ENCODE measurements at places on chromosomes 6 and 20.

GRCh38 chr6:39812496-39812852 lies 20.3 kb downstream of the DAAM2 start:
- DNase-seq, result no peak

DNA sequence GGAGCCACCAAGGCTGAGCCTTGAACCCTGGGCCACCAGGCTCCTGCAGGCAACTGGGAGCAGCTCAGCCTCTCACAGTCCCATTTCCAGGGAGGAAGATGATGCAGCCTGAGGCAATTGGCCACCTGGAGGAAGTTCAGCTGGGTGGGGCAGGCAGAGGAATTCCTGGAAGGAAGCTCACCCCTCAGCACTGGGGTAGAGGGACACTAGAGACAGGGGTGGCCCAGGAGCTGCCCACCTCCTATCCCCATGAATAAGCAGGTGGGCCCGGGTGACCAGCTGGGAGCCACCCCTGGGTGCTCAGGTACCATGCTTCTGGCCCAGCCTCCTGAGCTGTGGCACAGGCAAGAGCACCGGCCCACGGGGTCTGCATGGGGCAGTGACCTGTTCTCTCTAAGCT lies 3.6 kb upstream of the HSPA12B start:
- no peak for DNase-seq

- DNase-seq, result no peak
Observed at GRCh38 chr20:57402206-57403125, 11.3 kb downstream of the RBM38 start.

GRCh38 chr6:5423251-5423650 lies 161.9 kb downstream of the FARS2 start:
- no peak for DNase-seq

- no peak for DNase-seq
Observed at GRCh38 chr20:23129891-23130621, 43.9 kb upstream of the CD93 start.

DNA sequence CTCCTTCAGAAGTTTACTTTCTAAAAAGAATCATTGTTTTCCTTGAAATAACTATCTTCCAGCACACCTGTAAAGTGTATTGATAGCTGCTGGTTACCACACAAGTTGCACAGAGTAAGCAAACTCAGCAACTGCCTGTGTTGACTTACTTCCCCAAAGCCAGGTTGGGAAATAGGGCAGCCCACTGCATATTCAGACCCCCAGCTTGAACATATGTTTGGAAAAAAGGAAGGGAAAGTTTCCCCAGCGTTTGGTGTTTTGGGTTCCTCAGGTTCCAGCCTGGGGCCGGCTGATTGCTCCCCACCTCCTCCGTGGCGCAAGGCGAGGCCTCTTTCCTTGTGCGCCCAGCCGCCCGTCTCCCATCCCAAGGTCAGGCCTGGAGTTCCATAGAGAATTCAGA lies 70.1 kb upstream of the QKI start:
- no peak for DNase-seq

- no peak for DNase-seq
Observed at GRCh38 chr6:134686071-134686470, 263.8 kb downstream of the ALDH8A1 start.

DNA sequence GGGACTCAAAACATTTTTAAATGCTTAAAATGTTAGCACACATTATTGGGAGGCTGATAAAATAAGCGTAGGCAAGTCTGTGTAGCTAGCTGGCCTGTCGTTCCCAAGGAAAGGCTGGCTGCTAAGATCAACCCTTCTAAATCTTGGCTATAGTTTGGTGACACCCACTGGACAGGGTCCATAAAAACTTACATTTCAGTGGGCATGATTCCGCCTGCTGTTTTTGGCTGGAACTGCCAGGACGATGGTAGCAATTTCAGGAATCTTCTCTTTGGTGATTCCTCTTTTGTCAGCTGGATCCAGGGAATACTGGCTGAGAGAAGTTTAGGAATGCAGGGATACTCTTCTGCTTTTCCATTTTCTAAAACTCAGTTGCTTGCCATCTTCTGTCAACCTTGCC lies 162.2 kb downstream of the NKAIN2 start:
- no peak for DNase-seq

GRCh38 chr20:54029176-54029575 lies 41.2 kb downstream of the BCAS1 start:
- DNase-seq, result no peak

- DNase-seq, result no peak
Observed at GRCh38 chr6:54876871-54877270, 30.3 kb downstream of the FAM83B start.

DNA sequence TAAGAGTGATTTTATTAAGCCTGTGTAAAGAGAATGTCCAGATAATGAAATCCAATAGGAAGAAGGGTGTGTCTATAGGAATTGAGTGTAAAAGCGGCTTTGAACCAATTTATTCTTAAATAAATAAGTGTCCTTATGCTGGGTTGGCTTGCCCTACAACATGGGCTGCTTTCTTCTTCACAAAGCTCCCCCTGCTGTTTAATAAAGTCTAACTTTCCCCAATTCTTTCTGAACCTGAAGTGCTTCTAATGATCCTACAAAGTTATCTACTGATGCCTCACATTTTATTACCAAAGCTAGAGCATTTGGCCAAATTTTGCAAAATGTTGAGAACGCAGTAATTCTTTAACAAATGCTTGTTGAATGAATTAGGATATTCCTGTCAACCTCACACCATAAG lies 36.3 kb upstream of the SIRT5 start:
- no peak for DNase-seq

DNA sequence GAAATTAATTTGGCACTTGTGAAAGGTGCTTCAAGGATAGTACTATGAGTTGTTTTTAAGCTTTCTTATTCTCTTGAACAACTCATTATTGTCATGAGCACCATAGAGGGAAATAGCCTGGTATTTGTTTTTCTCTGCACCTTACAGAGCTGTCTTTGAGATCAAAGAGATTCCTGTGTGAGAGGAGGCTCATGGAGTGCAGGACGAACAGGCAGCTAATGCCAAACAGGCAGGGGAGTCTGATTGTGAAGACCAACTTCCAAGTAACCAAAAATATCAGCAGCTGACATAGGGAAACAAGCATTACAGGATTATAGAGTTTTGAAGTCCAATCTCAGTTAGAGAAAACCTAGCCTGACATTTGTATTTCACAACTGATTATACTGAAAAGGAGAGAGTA lies 110.6 kb upstream of the TENT5A start:
- no peak for DNase-seq

GRCh38 chr6:143337201-143337949 lies 113.1 kb downstream of the ADAT2 start:
- peak; percentile 24 for DNase-seq

DNA sequence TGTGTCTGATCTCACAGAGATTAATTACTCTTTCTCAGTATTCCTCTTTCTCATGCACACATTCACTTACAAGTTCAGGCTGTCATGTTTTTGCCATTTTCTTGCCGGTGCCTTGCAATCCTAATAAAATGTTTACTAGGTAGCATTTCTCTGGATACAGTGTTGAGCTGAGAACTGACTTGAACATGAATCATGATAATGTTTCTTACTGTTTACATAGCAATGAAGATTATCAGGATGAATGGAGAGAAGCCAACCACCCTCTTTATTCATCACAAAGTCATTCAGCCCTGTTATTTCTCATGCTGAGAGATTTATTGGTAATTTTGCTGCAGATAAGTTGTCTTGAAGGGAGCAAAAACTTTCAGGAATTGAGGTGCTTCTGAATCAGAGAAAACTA lies 185.5 kb upstream of the ECI2 start:
- DNase-seq, result no peak

DNA sequence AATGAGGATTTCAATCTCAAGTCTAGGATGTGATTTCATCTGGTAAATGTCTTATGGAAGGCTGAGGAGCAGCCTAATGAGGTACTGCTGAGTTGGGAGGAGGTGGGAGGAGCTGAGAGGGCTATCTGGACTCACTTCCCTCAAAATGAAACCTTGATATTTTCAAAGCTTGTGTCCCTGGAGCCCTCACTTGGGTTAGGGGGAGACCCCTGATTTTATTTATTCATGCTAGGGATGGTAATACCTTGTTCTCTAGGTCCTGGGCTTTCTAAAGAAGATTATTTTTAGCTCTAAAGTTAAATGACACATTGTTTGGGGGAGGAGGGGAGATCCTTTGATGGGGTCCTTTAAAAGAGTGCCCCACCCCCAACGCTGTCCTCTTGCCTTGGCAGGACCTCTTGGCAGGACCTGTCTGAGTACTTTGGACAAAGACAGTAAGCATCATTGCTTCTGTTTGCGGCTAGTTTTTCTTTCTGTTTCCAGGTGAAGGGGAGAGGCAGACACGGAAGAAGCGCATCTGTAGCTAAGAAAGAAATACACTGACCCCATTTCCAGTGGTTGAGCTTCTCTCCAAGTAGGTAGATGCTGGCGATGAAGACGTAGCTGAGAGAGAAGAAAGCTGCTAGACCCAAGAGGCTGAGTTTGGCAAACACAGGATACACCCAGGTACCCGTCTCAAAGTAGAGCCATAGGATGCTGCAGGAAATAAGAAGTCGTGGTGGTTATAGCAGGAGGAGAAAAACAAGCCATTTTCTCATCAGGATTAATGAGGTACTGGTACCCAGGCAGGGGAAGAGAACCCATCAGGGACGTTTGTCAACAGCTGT lies 55.6 kb downstream of the ADTRP start:
- no peak for DNase-seq

GRCh38 chr20:1469306-1469905 lies 2.8 kb upstream of the NSFL1C start:
- DNase-seq, result no peak

- no peak for DNase-seq
Observed at GRCh38 chr6:147161974-147162495, 42.2 kb upstream of the STXBP5 start.

DNA sequence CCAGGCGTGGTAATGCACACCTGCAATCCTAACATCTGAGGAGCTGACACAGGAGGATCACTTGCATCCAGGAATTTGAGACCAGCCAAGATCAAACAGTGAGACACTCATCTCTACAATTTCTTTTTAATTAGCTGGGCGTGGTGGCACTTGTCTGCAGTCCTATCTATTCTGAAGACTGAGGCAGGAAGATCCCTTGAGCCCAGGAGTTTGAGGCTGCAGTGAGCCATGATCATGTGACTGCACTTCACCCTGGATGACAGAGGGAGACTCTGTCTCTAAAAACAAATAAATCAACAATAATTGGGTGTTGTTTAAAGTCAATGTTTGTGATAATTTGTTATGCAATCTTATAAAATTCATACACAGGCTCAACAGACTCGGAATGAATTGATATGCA lies 18.0 kb upstream of the HLA-A start:
- DNase-seq, result no peak

DNA sequence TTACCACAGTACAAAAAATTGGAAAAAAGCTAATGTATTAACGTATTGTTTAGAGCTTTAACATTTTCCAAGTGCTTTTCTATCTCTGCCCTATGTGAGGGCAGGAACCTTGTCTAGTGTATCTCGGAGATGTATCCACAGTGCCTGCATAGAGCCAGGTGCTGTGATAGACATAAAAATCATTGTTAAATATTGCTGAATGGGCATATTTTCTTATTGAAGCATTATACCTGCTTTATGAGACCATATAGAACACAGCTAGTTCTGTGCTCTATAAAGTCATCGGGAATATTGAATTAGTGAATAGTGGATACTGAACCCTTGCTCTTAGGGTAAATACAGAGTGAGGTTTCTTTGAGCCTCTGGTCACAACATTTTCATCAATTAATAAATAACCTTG lies 163.0 kb downstream of the RNF144B start:
- no peak for DNase-seq

DNA sequence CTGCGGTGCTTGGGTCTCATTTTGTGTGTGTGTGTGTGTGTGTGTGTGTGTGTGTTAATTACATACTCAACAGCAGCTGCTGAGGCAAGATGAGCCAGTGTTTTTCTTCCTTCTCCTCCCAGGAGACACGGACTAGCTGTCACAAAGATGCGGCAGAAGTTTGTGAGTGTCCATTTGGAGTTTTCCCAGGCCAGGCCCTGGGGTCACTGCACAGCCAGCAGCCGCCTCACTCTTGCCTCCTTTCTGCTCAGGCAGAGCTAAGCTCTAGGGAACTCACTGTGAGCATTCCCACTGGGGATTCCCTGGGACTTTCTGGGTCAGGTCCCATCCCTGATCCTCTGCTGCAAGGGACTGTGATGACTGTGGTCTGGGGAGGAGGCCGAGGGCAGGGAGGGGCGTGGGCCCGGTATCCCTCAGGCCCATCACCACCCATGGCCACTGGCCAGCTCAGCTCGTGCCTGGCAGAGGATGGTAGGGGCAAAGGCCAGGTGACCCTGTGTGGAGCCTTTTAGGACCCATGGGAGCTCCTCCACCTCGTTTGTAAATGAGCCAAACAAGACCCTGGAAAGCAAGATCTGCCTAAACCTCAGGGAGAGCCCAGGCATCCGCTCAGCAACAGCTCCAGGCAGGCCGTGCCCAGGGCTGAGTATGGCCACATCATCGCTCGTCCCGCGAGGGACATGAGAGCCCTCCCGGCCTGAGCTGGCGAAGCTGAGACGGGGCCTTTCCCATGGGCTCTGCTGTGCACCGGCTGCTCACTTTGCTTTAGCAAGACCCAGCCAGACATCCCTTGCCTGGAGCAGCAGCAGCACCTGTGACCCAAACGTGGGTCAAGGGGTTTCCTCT lies 102.0 kb downstream of the PSMB1 start:
- DNase-seq, result no peak

DNA sequence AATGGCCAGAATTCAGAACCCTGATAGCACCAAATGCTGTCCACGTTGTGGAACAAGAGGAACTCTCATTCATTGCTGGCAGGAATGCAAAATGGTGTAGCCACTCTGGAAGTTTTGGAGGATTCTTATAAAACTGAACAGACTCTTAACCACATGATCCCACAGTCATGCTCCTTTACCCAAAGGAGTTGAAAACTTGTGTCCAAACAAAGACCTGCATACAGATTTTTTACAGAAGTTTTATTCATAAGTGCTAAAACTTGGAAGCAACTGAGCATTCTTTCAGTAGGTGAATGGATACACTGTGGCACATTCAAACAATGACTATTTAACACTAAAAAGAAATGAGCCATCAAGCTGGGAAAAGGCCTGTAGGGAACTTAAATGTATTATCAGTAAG lies 32.5 kb downstream of the PREP start:
- DNase-seq, result no peak

DNA sequence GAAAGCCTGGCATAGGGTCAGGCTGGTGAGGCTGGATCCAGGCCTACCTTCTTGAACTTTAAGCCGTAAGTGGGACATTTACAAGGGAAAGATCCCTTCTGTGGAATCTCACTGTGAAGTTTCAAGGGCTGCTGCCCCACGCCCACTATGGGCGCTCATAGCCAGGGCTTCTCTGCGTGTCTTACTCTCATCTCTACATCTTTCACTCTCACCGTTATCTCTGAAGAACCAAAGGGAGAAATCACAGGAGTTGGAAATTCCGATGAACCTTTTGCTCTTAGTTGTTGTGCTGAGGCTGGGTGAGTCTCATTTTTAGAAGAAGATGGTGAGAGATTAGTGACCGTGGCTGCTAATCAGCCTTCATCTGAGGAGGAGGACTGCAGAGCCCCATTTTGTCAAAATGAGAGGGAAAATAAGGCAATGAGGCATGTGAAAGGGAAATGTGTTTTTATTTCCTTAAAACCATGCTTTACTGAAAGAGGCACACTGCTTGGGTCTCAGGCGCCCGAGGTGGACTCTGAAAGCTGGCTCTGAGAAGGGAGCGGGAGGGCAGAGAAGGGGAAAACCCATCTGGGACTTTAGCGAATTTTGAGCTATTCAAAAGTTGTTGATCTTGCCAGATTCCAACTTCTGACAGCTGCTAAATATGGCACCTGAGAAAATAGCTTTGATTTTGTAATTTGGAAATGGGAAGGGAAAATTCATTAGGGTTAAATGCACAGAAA lies 301.5 kb downstream of the CLIC5 start:
- no peak for DNase-seq

- DNase-seq, result no peak
Observed at GRCh38 chr6:40529919-40530318, 57.2 kb downstream of the LRFN2 start.

GRCh38 chr6:124436803-124437202 lies 525.4 kb upstream of the RNF217 start:
- no peak for DNase-seq

Measured in stimulated activated CD8-positive, alpha-beta memory T cell treated with anti-CD3 and anti-CD28 coated beads, Interleukin-7, amount 100 ng/mL, for 48 hours (primary cell).